ENCODE measurements at places on chromosomes 4 and X.

- DNase-seq, result peak; percentile 83
These were observed 24.9 kb downstream of the ARL9 start for GRCh38 chr4:56530269-56531148.

- DNase-seq, result no peak
These were observed 18.6 kb downstream of the NSG1 start for GRCh38 chr4:4405358-4405962.

DNA sequence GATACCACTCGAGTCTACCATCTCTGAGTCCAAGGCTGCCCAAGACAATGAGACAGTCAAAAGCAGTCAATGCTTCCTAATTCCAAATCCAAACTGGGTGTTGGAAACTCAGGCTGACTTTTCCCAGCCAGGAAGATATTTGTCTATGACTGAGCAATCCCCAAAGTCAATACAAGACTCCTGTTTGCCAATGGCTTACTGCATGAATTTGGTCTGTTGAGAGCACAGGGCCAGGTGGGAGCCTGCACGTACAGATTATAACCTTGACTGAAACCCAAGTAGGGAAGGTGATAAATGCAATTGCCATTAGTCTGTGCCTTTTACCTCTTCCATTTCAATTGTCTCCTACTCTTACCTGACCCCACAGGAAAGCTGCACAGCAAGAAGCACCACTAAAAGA, 72.6 kb upstream of the PPARGC1A start:
- DNase-seq, result no peak

GRCh38 chrX:134512566-134512965, 52.6 kb downstream of the HPRT1 start:
- peak; percentile 80 for DNase-seq

DNA sequence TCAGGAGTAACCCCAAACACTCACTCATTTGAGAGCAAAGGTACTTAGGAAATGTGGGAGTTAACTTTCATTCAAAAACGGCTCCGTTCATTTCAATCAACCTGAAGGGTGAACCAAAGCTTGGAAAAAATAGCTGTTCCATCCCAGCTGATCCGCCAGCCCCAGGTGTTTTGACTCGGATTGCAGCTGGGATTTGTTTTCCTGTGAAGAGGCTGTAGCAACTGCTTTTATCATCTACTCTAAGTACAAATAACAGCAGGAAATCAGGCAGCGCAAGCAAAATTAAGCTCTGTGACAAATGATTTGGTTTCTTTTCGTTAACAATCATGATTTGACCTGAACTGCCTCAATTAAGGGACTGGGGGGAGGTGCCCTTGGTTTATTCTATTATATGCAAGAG, 154.7 kb downstream of the BEND2 start:
- DNase-seq, result no peak

GRCh38 chr4:77595364-77595973, 10.2 kb upstream of the CXCL13 start:
- no peak for DNase-seq

DNA sequence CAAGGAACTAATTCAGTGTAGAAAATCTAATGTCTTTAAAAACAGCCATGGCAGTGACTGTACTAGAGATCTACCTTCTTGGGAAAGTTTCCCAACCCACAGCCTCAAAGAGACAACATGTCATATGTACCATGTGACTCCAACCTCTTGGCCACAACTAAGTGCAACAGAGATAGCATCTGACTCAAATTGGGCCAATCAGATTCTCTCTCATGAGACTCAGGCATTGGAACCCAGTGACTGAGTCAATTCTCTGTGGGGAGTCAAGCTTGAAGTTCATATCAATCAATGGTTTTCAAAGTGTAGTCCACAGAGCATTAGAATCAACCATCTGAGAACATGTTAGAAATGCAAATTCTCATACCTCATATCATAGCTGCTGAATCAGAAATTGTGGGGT, 123.3 kb downstream of the MBNL3 start:
- no peak for DNase-seq

- no peak for DNase-seq
These were observed 727.7 kb upstream of the SLIT2 start for GRCh38 chr4:19523964-19524363.
